Stimulated activated CD8-positive, alpha-beta memory T cell treated with anti-CD3 and anti-CD28 coated beads, Interleukin-15, amount 100 ng/mL, for 1 hour (primary cell): ENCODE measurements at places on chromosomes 12 and 14.

GRCh38 chr12:87920139-87920538, 109.1 kb downstream of the C12orf50 start:
- DNase-seq, result no peak

DNA sequence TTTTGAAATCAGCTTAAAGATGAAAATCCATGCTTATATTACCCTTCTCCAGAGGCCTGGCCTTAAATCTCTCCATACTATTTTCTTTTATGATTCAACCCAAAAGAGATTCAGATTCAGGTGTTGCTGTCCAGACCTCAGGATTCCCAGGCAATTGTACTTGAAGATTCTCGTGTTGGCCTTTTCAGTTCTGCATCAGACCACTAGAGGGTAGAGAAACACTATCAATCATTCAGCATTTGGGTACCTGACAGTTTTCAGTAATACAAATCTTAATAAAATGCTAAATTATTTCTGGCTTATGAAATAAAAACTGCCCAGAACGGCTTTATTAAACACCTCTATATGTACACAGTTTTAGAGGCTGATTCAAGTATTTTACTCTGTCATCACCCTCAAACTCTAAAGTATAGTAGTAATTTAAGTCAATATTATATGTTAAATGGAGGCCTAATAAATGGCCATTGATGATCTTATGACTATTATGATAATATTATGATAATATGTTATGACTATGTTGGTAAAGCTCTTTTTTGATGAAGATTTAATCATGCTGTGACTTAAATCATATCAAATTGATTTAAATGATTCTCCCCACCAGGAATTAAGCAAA, 301.1 kb downstream of the DUSP6 start:
- DNase-seq, result no peak

GRCh38 chr14:96221841-96222240, 17.2 kb downstream of the BDKRB2 start:
- DNase-seq, result no peak

- DNase-seq, result no peak
Measured at GRCh38 chr14:53368066-53368465, 214.9 kb upstream of the DDHD1 start.

GRCh38 chr14:100474196-100474595, 113.0 kb downstream of the BEGAIN start:
- DNase-seq, result no peak

DNA sequence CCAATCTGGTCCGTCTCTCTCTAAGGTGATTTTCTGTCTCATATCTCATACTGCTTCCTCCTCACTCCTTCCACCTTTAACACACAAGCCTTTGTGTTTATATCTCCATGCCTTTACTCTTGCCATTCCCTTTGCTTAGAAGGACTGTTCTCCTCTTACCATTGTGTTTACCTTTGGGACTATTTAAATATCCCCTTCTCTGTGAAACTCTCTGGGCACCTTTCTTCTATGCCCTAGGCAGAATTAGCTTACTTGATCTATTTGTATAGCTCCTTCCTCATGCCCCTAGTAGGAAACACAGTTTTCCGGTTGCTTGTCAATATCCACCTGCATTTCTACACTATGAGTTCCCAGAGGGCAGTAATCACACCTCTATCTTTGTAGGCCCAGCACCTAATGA, 3.9 kb upstream of the AMHR2 start:
- DNase-seq, result no peak

DNA sequence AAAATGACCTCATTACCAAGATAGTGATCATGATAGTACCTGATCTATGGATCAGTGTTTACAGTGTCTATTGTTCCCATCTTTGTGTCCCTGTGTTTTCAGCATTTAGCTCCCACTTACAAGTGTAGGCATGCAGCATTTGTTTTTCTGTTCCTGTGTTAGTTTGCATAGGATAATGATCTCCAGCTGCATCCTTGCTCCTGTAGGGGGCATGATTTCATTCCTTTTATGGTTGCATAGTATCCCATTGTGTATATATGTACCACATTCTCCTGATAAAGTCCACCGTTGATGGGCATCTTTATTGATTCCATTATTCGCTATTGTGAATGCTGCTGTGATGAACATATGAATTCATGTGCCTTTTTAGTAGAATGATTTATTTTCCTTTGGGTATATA, 215.4 kb upstream of the NAV3 start:
- no peak for DNase-seq

GRCh38 chr12:108305991-108306501, 33.1 kb downstream of the CMKLR1 start:
- DNase-seq, result no peak
